ENCODE measurements at places on chromosomes 5 and 9.
A peak's percentile ranks its signal among the peaks of the same experiment; 100 is the strongest.

- DNase-seq, result no peak
These were observed 173.1 kb downstream of the KDM4C start for GRCh38 chr9:6930827-6931226.

DNA sequence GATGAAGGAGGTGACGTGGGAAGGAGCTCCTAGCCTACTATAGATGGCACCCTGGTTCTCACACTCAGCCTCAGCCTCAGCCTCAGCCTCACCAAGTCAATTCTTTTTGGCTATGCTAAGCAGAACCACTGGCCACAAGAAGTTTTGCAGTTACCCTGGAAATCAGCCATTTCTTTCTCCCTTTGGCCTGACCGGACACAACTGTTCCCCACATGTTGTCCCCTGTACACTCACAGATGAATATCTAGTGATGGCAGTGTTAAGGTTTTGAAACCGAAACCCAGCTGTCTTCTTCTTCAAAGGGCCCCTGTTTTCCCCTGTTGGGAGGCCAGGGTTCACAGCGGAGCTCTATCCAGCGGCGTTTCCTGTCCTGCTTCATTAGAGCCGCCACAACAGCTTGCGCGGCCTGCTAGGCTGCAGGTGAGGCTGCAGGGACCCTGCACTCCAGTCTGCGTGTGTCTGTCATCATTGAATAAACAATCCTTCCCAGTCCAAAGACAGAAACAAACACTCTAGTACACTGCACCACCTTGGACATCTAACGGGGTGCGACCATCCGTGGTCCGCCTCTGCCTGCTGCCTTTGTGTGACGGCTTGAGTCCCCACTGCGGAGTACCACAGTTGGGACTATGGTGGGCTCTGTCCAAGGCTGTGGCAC lies 250.5 kb downstream of the DENND1A start:
- peak; percentile 96 for DNase-seq

- DNase-seq, result no peak
These were observed 282.9 kb downstream of the ARHGAP26 start for GRCh38 chr5:143052967-143053682.

- DNase-seq, result no peak
These were observed 533.8 kb upstream of the CLINT1 start for GRCh38 chr5:158392753-158393152.

- no peak for DNase-seq
These were observed 67.1 kb upstream of the CLINT1 start for GRCh38 chr5:157925786-157926671.

DNA sequence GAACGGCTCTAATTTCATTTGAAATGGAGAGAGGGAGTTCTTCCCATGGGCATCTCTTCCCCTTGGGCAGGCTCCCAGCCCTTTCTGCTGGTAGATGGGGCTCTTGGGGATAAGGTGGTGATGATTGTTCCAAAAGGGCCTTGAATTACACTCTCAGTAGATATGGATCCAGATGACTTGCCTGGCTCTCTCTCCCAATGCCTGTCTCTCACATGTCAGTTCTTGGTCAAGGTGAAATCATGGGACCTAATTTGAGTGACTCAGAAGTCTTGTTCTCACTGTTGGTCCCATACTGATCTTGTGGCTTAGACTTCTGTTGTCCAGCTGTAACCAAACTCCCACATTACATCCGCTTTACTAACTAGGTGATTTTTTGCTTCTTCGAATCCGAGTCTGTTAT lies 317.0 kb upstream of the RFX3 start:
- DNase-seq, result no peak

- DNase-seq, result no peak
These were observed 29.3 kb downstream of the SLC1A1 start for GRCh38 chr9:4519604-4520003.

- peak; percentile 72 for DNase-seq
These were observed 12.5 kb upstream of the SLC36A3 start for GRCh38 chr5:151315998-151316597.

- peak; percentile 23 for DNase-seq
These were observed 1100.4 kb upstream of the EDIL3 start for GRCh38 chr5:85484982-85485574.

DNA sequence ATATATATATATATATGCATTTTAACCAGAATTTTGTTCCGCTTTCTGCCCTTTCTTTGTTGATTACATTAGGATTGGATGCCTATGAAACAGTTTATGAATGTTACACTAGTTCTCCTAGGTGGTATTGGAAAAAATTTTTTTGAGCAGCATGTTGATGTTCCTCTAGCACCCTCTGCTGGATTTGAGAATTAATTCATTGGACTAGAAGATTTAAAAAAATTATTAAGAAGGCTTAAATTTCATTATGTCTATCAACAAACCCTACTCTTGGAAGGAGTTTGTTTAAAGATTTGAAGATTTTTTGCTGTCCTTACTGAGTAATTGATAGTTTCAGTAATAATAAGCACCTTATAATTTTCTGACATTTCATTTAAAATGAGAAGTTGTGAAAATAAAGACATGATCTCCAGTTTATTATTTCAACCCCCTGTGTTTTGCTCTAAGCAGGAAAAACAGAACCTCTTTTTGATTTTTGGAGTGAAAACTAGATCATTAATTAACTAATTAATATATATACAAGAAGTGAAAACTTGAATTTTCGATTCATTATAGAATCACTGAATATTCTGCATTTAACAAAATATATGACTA lies 89.6 kb downstream of the CCDC171 start:
- DNase-seq, result peak; percentile 65

- no peak for DNase-seq
These were observed 113.4 kb upstream of the MSX2 start for GRCh38 chr5:174610968-174611367.

DNA sequence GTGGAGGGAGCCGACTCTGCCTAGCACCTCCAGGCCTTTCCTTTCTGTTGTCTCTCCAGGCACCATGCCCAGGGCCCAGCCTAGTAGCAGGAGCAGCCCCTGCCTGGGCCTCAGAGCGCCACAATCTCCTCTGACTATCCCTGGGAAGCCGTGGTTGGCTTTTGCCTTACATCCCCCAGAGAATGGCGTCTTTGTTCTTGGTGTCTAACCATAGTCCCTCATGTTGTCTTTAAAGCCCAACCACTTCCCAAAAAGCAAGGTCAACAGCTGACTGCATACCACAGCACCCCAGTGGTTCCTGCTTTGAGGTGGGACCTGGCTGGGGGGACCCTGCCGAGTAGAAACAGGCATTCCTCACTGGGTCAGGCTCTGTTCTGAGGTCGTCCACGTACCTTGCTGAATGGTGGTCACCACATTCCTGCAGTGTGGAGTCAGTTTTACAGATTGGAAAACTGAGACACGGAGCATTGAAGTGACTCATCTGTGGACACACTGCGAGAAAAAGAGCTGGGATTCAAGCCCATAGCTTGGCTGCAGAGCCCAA lies 13.7 kb upstream of the CERCAM start:
- no peak for DNase-seq

DNA sequence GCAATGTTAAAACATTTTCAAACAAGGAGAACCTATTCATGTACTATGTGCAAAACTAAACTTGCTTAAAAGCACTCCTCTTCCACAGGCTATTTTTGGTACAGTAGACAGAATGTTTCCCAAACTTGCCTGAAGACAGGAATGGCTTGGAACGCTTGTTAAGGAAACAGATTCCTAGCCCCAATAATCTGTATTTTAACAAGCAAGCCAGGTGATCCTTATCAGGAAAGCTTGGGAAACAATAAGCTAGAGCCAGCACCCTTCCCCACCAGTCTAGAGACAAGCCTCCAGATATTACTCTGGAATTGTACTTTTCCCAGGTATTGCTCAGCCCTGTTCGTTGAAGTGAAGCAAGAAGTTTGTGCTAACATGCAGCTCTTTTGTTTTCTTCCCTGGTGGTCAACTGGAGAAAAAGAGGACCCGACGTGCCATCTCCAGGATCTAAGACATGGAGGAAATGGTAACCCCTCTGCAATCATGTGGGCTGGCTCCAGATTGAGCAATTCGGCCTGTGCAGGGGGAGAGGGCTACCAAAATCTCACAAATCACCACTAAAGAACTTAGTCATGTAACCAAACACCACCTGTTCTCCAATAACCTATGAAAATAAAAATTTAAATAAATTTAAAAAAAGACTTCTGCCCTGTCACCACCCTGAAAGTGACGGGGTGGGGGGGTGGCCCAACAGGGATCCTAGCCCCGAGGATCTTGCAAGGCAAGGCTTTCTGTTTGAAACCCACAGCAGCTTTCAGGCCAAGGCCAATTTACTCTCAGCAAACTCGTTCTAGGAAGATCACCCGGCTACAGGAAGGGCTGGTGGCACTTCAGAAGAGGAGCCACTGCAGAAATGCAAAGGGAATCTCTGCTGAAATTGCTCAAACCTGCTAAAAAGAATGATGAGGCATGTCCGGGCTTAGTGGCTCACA lies 48.6 kb downstream of the SHB start:
- no peak for DNase-seq

GRCh38 chr5:140197023-140197422 lies 22.0 kb downstream of the CYSTM1 start:
- DNase-seq, result no peak

- no peak for DNase-seq
These were observed 165.1 kb downstream of the ASTN2 start for GRCh38 chr9:117249799-117250198.

DNA sequence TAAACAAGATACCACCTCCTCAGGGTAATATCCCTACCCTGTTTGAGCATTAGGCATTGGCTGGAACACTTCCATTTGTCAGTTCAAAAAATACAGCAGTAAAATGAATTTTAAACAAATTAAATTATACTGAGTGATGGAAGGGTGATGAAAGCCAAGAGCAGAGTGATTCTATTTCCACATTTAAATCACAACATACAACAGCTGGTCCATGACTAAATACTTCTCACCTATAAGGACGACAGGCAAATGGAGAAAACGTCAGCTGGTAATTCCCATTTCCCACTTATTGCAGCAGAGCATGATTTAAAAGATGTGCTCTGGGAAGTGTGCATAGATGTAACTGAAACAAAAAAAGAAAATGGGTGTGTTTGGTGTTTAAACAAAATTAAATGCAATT lies 543.6 kb upstream of the DAB2 start:
- no peak for DNase-seq

- DNase-seq, result no peak
These were observed 309.0 kb upstream of the FBXL7 start for GRCh38 chr5:15191012-15191411.

Measured in OCI-LY7 (cell line).